ENCODE measurements at places on chromosomes 5 and 9.
A peak's percentile ranks its signal among the peaks of the same experiment; 100 is the strongest.

DNA sequence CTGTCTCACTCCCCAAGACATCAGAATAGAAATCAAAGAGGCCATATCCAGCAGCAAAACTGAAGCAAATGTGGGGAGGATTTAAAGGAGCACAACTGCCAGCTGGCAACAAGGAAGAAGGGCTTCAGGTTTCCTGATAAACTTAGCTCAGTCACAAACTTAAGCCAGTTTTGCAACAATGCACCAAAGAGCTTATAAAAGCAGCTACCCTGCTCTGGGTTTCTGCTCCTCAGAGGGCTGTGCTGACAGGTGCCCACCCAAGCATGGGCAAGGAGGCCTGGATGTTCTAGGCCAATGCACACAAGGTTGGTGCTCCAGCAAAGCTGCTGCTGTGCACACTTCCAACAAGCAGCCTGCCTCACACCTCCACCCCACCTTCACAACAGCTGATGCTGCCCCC, 132.9 kb downstream of the SIL1 start:
- DNase-seq = no peak

DNA sequence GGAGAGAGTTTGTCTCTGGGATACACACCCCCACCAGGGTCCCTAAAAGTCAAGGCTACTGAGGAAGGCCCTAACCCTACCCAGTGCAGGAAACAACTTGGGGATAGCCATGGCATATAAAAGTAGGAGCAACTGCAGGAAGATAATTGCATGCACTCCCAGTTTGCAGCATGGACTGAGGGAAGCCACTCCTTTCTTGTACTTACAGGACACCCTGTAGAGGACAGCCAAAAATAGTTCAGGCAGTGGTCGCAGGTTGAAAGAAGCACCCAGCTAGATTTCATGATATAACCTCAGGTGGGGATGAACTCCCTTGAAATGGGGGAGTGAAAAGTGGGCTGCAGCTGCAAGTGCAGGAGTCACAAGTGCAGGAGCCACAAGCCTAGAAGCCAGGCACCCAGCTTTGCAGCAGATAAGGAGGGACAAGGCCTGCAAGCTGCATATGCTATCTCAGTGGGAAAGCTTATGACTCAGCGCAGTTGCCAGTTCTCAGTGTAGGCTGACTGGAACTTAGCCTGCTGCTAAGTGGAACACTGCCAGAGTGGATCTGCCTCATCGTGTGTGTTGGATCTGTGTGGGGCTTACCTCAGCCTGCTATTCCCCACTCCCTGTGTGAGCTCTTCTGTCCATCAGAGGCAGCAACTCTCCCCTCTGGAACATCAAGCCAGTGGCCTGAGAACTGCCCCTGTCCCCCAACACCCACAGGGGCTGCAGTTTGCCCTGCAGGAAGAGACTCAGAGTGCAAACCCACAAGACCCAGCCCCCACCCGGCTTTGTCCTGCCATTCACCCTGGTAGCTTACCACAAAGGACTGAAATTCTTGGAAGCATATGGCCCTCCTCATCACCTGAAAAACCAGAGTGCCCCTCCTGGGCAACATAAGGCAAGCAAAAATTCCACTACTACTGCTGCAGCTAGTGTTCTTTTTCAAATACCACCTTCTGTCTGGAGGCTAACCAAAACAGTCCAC, 42.7 kb downstream of the CYLC2 start:
- DNase-seq = no peak

- DNase-seq = no peak
Measured at GRCh38 chr5:118793091-118793490, 195.3 kb downstream of the DTWD2 start.

- DNase-seq = no peak
Measured at GRCh38 chr5:17290540-17290974, 73.1 kb downstream of the BASP1 start.

DNA sequence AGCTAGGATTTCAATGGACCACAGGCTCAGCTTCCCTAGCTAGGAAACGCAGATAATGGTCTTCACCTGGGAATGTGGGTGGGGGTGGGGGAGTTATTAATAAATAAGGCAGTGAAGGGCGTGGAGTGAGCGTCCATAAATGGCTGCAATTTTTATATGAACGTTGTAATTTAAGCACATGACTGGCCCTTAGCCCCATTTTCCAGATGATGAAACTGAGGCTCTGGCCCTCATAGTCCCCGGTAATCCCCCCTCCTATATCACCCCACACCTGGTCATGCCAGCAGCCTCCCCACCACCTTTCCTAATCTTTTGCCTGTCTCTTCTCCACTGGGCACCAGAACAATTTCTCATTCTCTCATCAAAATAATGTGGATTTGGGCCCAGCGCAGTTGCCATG, 61.9 kb upstream of the LMX1B start:
- peak; percentile 51 for DNase-seq

DNA sequence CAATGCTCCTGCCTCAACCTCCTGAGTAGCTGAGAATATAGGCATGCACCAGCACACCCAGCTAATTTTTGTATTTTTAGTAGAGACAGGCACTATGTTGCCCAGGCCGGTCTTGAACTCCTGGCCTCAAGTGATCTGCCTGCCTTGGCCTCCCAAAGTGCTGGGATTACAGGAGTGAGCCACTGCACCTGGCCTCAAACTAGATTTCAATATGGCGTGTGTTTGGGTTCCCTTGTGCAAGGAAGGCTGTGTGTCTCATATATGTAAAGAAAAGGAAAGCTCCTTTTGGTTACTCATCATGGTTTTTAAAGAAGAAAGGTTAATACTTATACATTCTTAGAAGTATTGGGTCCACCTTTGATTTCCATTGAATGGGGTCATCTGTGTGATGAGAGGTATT, 70.7 kb downstream of the ANKRD33B start:
- no peak for DNase-seq

- no peak for DNase-seq
Measured at GRCh38 chr5:122471031-122471751, 159.2 kb downstream of the SNCAIP start.

DNA sequence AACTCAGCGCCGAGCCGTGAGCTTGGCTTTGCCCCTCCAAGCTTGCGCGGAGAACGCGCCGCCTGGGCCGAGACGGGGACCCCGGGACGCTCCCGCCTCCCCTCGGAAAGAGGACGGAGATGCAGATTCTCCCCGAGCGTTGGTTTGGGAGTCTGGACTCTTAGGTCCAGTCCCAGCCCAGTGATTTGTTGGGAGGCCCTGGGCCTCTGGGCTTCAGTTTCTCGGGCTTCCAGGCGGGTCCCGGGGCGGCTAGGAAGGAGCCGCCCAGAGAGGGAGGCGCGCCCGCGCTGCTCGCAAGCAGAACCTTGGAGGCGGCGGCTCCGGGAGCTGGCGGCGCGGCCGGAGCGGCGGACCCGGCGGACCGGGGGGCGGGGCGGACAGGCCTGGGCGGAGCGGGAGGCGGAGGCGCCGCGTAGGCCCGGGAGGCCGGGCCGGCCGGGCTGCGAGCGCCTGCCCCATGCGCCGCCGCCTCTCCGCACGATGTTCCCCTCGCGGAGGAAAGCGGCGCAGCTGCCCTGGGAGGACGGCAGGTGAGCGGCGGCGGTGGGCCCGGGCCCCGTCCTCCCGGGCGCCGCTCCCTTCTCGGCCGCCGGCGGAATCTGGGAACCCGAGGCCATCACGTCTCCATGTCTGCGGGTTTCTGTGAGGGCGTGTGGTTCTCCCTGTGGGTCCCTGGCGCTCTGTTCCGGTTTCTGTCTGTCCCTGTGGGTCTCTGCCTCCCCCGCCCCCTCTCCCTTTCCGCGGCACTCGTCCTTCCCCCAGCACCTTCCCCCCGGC, at the start of gene B4GALT7:
B4GALT7 (plus strand) TSS at position 402 of the 777 bp plus-strand sequence; CDS start at position 481, 79 bp downstream.
- peak; percentile 98 for DNase-seq

- no peak for DNase-seq
Measured at GRCh38 chr9:96449523-96449844, 485 bp upstream of the HABP4 start.

DNA sequence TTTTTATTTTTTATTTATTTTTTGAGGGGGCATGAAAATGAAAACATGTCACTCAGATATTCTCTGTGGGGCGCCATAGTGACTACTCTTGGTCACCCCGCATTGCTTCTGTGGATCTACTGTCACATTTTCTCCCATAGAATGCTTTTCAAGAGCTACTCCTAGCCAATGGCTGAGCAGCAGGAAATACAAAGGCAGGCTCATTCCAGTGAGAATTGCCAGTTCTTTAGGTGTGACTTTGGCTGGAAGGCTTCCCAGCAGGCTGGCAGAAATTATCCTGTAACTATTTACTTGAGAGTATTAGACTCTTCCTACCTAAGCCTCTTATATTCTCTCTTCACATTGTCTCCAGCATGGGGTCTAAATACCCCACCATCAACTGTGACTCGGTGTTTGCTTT, 21.0 kb upstream of the PTPRD start:
- no peak for DNase-seq

GRCh38 chr5:16066810-16067209, 112.8 kb downstream of the MARCHF11 start:
- no peak for DNase-seq

- peak; percentile 78 for DNase-seq
Measured at GRCh38 chr5:9466697-9467096, 79.2 kb downstream of the SEMA5A start.

DNA sequence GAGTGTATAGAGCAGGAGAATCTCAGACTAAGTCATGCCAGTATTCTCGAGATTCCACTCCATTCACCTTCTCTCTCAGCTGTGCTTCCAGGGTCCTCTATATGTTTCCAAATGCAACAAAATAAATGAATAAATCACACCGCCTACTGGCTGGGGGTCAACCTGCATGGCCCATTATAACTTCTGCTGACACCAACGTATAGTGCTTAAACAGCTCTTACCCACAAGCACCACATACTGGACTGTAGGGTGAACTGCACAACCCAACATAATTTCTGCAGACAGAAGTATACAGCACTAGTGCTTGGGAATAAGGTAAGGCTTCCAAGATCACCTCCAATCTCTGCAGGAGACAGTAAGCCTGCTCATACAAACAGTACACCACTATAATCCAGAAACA, 33.1 kb upstream of the HTR4 start:
- no peak for DNase-seq

DNA sequence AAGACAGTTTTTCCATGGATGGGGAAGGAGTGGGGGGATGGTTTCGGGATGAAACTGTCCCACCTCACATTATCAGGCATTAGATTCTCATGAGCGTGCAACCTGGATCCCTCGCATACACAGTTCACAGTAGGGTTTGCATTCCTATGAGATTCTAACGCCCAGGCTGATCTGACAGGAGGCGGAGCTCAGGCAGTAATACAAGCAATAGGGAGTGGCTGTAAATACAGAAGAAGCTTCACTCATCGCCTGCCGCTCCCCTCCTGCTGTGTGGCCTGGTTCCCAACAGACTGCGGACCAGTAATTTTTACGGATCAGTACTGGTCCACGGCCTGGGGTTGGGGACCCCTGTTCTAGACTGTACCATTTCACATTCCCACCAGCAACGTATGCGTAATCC, 68.3 kb upstream of the OTULINL start:
- DNase-seq = no peak

- peak; percentile 83 for DNase-seq
Measured at GRCh38 chr9:72579190-72579589, 57.8 kb downstream of the TMC1 start.

DNA sequence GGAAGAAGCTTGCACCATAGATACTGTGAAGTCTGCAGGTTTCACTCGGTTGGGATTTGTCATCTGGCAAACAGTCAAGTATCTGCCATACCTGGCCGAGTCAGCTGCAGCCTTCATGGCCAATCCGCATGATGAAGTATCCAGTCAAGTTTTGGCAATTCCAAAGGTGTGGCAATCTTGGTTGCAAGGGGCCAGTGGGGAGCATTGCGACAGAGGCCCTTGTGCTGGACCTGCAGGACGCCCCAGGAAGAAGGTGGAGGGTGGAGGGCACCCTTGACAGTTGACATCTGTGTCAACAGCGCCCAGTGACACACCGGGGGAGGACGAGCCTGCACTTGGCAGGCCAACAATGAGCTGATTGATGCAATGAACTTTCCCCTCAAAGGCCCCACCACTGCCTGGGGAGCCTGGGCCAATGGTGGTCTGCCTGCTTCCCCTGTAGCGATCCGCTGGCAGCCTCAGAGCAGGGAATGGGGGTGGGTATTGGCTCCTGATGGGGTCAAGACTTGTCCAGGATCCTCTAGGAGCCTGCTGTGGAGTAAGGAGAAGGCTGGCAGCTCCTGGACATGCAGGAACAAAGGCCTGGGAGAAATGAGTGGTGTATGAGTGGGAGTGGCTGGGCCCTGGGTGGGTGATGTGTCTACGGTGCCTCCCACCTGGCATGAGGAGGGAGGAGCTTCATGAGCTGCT, 122.8 kb upstream of the PITX1 start:
- DNase-seq = no peak

- DNase-seq = no peak
Measured at GRCh38 chr9:123945532-123945931, 15.6 kb upstream of the DENND1A start.

- no peak for DNase-seq
Measured at GRCh38 chr9:133538851-133539833, 4.6 kb downstream of the ADAMTSL2 start.

DNA sequence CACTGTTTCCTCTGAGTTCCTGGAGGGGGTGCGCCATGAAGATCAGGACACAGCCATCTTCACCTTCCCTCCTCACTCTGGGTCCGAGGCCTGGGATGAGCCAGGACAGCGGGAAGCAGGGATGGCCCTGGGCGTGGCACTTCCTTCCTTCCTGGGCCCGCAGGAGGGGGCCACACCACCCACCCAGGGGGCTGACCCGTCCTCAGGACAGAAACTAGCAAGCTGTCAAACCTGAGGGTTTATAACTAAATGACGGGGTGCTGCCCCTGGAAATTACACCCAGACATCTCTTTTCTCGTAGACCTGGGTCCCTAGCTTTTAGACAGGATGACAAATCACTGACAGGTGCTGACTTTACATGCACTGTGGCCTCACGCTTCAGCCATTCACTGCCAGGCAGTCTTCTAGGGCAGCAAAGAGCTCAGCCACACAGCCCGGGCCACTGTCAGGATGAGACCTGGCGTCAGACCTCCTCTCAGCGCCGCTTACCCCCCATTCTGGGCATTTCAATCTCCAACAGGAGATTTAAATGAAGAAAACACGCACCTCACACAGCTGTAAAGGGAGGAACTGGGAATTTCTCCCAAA, 8.1 kb downstream of the FCN2 start:
- DNase-seq = no peak

- DNase-seq = peak; percentile 89
Measured at GRCh38 chr5:139481122-139481533, 1.4 kb downstream of the STING1 start.

- DNase-seq = peak; percentile 51
Measured at GRCh38 chr5:148387325-148387724, 3.6 kb downstream of the FBXO38 start.

DNA sequence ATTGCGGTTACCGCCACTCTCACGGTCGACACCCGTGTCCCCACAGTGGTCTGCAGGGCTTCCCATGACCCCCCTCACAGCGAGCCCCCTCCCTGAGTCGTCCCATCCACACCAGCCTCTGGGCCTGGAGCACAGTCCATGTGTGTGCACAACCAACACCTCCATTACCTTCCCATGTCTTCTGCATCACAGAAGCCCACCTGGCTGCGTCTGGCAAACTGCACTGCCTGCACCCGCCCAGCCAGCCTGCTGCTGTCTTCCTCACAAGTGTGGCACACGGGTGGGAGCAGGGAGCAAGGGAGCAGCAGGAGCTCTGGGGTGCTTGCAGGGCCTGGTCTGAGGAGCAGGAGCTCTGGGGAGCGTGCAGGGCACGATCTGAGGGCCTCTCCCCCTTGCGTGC, 415.3 kb upstream of the IRX4 start:
- DNase-seq = no peak

GRCh38 chr5:138465261-138466124, at the start of gene EGR1:
TSS of gene EGR1 (plus strand) at chr5:138465479. CDS start at chr5:138465762, 283 bp downstream.
- peak; percentile 97 for DNase-seq

Measured in osteoblast (primary cell).